ENCODE measurements at places on chromosomes 7 and 10.

DNA sequence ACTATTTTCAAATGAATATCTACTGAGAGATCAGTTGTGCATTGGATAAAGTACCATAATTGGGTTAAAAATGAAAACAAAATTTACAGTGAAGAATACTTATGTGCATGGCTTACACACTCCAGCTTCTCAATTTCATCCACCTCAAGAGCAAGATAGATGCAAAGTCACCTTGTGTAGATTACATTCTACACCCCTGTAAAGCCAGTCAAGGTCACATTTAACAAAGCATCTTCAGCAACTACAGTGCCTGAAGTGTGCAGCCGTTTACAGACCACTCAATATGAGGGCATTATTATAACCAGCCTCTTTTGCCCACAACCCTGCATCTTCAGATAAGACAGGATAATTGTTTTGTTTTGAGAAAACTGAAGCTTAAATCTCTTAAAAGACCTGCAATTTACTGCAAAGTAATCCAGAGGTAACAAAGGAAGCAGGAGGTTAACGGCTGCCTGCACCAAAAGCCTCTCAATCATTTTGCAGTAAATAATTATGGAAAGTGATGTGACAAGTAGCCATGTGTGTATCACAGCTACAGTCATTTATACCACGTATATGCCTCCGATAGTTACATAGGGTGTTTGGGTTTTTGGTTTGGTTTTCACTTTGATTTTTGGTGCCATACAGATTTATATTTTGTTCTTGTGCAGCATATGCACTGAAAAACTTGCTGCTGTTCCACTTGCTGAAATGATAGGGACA is 4.9 kb downstream of the PURB start:
- ATAC-seq, result no peak

- ATAC-seq, result peak; percentile 82
Measured at GRCh38 chr10:122342293-122343134, 32.0 kb upstream of the PLEKHA1 start.

GRCh38 chr7:95737828-95738505 is 34.4 kb upstream of the DYNC1I1 start:
- no peak for ATAC-seq

GRCh38 chr10:26829810-26830515 is 30.8 kb downstream of the ABI1 start:
- no peak for ATAC-seq

GRCh38 chr7:143345428-143345900 is 17.0 kb downstream of the FAM131B start:
- ATAC-seq, result peak; percentile 99

DNA sequence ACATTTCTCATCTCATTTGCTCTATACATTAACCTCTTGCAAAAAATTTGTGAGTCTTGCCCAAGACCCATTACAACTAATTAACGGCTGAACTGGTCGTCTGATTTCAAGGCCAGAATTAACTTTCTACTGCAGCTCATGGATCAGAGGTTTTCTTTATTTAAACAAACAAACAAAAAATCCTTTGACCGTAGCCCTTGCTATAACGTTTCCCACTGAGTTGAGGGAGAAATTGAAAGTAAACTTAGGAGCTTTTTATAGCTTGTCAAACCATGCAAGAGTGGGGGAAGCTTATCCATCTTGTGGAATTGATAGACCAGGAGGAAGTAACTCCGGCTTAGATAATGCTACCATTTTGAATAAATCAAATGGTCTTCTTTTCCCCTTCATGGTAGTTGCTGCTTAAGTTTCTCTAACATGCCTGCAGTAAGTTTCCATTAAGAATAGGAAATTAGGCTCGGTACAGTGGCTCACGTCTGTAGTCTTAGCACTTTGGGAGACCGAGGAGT is 3.3 kb downstream of the SRGN start:
- no peak for ATAC-seq

DNA sequence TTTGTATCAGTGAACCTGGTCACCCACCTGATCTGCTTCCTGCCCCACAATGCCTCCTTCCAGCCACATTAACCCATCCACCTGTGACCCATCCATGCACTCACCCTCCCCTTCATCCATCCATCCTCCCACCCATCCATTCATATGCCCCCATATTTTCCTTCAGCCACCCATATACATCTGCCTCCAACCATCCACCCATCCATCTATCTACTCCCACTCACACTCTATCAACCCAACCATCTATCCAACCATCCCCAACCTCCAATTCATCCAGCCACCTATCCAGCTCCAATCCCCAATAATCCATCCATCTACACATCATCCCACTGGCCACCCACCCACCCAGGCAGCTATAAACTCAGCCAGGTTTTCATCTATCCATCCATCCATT is 51.0 kb downstream of the GRID1 start:
- no peak for ATAC-seq

DNA sequence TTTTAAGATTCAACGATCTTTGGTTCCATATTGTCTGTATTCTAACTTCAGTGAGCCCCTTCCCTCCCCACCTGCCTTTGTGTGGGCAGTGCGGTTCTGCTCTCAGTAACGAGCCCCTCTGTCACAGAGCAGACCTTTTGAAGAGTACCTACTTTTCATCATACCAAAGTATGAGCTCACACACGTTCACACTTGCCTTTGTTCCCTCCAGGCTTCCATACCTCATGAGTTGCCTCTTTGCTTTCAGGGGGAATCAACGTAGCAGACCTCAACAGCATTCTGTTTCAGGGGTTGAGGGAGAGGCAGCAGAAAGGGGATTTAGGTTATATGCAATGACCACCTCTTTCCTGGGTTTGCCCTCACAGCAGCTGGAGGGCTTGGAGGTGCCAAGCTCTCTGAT is 211.4 kb upstream of the MDFIC start:
- no peak for ATAC-seq

- ATAC-seq, result no peak
Measured at GRCh38 chr7:47836503-47837202, 111.6 kb downstream of the PKD1L1 start.

- no peak for ATAC-seq
Measured at GRCh38 chr10:122060250-122060649, 71.3 kb downstream of the TACC2 start.

GRCh38 chr10:35372329-35372728 is 36.0 kb downstream of the CCNY start:
- ATAC-seq, result peak; percentile 41

- no peak for ATAC-seq
Measured at GRCh38 chr10:75240329-75241076, 4.7 kb upstream of the COMTD1 start.

DNA sequence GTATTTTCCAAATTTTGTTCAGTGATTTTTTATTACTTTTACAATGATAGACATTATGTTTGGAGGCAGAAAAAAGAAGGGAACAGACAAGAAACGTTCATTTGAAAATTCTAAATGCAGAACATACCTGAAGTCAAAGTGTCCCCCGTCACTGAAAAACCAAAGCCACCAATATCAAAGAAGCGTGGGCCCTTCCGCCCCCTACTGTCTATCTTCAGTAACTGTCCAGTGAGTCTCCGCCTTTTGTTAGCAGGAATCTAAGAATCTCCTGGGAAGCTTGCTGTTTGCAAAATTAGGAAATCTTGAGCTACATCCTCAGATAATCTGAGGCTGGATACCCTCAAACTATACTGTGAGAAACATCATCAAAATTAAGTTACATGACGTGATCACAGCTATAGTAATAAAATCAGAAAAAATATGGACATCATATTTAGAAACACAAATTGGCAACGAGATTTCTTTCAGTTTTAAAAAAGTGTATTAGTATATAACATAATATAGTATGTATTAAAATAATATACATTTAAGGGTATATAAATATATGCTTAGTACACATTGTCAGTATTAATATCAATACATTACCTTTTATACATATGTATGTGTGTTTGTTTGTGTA is 169.3 kb upstream of the AKR1E2 start:
- 0 out of 3 replicates have a peak, but pooled peaks have one; percentile 56 for ATAC-seq

GRCh38 chr10:127578961-127579305 is 29.8 kb downstream of the NPS start:
- no peak for ATAC-seq

DNA sequence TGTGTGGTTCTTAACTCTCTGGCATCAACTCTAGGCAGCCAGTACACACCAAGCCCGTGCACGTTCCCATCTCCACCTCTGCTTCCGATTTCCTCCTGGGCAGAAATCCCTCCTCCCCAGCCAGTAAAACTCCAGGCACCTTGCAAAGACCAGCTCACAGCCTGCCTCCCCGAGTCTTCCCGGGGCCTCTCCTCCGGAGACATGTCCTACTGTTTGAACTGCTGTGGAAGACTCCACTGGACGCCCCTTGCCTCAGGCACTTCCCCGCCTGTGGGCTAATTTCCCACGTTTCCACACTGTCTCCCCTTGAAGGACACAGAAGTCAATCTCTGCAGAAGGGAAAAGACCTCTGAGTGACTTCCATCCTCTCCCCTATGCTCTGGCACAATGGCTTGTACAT is 210.7 kb upstream of the FRMD4A start:
- ATAC-seq, result no peak

- ATAC-seq, result peak; percentile 84
Measured at GRCh38 chr10:3424111-3424851, 251.7 kb upstream of the PITRM1 start.

DNA sequence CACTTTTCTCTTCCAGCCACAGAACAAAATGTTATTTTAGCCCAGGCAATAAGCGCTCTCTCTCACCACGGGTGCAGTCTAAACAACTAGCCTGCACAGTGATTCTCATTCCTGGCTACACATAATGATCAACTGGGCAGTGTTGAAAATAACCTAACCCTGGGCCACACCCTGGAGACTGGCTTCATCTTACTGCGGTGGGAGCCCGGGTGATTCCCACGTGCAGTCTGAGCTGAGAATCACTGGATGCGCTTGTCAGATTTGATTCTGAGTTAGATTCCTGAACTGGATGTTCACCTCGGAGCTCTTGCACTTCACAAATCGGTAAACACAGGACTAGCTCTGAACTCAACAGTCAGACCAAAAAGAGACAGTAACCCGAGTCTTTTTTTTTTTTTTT is 14.9 kb downstream of the ZC3HAV1 start:
- ATAC-seq, result no peak

- no peak for ATAC-seq
Measured at GRCh38 chr10:7362471-7362870, 48.4 kb downstream of the SFMBT2 start.

GRCh38 chr10:24237801-24238395 is 29.0 kb downstream of the KIAA1217 start:
- ATAC-seq, result no peak

GRCh38 chr7:121494516-121494915 is 98.4 kb upstream of the FAM3C start:
- ATAC-seq, result no peak

DNA sequence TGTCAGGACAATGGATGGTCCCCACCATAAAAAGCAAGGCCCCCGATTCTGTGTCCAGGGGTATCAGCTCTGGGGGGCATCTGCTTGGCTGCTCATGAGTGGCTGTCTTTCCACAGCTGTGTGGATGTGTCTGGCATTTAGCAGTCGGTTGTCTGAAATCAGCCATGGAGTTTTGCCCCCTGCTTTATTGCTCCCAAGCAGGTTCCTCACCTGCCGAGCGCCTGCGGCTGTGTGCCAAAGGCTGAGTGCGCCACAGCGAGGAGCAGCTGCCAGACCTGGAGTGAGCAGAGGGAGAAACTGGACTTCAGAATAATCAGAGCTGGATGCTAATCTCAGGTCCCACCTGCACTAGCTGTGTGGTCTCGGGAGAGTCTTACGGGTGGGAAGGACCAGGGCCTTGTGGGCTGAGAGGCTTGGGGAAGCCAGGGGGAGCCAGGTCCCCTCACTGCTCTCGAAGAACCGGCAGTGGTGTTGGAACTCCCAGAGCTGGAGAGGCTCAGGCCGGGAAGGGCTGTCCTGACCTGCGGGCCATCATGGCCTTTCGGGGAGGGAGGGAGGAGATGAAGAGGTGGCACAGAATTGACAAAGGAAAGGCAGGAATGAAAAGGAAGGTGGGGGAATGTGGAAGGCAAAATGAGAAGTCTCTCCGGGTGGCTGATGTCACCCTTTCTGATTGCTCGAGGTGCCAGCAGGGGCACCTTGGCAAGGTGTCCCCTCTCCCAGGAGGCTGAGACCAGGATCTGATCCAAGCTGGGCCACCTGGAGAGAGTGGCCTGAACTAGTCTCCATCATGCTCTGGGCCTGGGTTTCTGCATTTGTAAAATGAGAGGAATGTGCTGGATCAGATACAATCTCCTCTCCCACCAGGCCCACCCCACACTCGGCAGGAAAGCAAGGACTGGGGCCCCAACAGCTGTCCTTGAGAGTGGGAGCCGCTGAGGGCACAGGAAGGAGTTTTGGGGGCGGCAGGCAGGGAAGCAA is 30.2 kb upstream of the LEP start:
- ATAC-seq, result no peak

GRCh38 chr7:25399000-25399750 is 170.9 kb upstream of the NPVF start:
- ATAC-seq, result peak; percentile 42

DNA sequence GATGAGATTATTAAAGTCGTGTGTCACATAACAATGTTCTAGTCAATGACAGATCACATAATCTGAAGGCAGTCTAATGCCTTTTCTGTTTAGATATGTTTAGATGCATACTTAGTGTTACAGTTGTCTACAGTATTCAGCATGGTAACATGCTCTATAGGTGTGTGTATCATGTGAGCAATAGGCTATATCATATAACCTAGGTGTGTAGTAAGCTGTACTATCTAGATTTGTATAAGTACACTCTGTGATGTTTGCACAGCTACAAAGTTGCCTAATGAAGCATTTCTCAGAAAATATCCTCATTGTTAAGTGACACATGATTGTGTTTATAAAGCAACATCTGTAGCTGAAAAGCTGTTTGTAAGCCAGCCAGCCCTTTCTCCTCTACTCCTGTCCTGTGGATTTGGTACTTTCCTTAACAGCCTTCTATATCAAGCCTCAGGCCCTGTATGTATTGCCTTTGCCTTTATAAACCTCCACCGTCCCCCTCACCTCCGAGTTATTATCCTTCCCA is 6.3 kb downstream of the HECTD2 start:
- ATAC-seq, result no peak

- ATAC-seq, result no peak
Measured at GRCh38 chr7:5225616-5226290, 35.7 kb downstream of the WIPI2 start.

- ATAC-seq, result no peak
Measured at GRCh38 chr10:70140297-70140696, 6.2 kb downstream of the TYSND1 start.

GRCh38 chr7:22952306-22953015 is 61.5 kb downstream of the HYCC1 start:
- no peak for ATAC-seq

DNA sequence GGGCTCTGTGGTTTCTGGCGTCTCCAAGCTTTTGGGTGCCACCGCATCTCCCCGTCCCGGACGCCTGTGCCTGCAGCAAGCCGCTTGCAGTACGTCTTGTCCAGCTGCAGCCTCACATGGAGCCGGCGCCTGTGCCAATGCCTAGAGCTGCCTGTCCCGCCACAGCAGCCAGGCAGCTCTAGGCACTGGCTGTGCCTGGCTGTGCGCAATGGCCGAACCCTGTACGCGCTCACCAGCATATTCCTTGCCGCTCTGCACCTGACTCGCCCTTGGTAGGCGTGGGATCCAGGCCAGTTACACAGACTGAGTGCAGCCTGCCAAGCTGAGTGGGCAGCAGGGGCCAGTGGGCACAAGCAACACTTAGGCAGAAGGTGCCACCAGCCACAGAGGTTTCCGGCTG is 381.2 kb upstream of the SORCS1 start:
- peak; percentile 75 for ATAC-seq

GRCh38 chr10:118543714-118544400 is 51.6 kb downstream of the PRLHR start:
- ATAC-seq, result peak; percentile 87

GRCh38 chr7:70015353-70015752 is 417.1 kb downstream of the AUTS2 start:
- ATAC-seq, result no peak

GRCh38 chr10:16231734-16232435 is 204.9 kb upstream of the PTER start:
- no peak for ATAC-seq

GRCh38 chr10:10911471-10911921 is 106.2 kb upstream of the CELF2 start:
- no peak for ATAC-seq

Measured in SK-N-SH treated with all-trans-retinoic acid at 6 μM for 48 hours (cell line).